ENCODE measurements at places on chromosomes 6 and 20.
A peak's percentile ranks its signal among the peaks of the same experiment; 100 is the strongest.

DNA sequence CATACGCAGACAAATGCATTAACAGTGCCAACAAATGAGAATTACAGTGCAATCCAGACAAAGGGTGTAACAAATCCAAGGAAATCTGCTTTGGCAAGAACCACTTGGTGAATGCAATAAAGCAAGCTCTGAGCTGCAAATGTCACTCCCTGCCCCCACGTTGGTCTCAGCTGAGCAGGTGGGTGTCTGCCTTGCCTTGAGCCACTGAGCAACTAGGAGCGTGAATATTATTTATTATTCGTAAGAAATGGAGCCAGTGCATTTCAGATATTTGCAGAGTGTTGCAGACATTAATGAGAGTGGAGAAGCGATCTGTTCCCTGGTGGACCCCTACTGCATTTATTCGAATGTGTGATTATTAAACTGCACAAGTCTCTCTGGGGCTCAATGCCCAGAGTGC, 36.6 kb upstream of the F13A1 start:
- DNase-seq = no peak

GRCh38 chr6:2810092-2810671, 31.5 kb downstream of the SERPINB1 start:
- DNase-seq = no peak

- DNase-seq = peak; percentile 43
Measured at GRCh38 chr6:98831959-98832283, 2.5 kb upstream of the POU3F2 start.

GRCh38 chr6:131979515-131980337, 28.6 kb upstream of the CCN2 start:
- no peak for DNase-seq

- no peak for DNase-seq
Measured at GRCh38 chr20:49697071-49697470, 16.6 kb downstream of the B4GALT5 start.

DNA sequence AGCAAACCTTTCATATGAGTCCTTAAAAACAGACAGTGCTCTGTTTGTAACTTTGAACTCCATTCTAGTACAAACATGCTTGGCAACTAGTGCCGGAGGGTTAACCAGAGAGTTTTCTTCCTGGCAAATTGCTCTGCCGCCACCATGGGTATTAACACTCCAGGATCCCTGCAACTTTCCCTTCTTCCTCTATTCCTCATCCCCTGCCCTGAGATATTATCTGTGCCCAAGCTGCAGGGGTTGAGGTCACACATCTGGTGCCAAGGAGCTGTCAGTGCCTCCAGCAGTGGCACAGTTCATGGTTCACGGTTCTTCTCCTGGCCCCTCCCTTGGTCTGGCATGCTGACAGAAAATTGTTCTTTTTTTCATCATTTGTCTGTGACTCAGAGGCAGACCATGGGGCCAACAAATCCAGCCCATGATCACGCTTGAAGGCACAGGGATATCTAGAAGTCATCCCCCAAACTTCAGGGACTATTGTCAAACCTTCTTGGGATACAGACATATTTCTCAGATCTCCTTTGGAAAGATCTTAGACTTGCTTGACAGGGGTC, 77.5 kb downstream of the ATXN1 start:
- no peak for DNase-seq

- DNase-seq = no peak
Measured at GRCh38 chr6:96990462-96990861, 65.9 kb downstream of the KLHL32 start.

- no peak for DNase-seq
Measured at GRCh38 chr6:88472851-88473525, 306.8 kb upstream of the CNR1 start.

DNA sequence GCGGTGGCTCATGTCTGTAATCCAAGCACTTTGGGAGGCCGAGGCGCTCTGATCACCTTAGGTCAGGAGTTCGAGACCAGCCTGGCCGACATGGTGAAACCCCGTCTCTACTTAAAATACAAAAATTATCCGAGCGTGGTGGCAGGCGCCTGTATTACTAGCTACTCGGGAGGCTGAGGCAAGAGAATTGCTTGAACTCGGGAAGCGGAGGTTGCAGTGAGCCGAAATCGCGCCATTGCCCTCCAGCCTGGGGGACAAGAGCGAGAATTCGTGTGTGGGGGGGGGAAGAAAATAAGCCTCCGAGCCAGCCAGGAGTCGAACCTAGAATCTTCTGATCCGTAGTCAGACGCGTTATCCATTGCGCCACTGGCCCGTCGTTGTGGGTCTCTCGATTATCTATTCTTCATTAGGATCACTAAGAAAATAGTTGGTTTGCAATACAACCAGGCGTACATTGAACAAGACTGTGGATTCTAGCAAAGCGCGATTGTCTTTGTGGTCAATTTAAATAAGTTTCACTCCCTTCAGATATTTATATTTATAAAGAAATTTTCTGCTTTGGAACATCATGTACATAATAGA, 33.9 kb upstream of the PRSS16 start:
- DNase-seq = no peak

DNA sequence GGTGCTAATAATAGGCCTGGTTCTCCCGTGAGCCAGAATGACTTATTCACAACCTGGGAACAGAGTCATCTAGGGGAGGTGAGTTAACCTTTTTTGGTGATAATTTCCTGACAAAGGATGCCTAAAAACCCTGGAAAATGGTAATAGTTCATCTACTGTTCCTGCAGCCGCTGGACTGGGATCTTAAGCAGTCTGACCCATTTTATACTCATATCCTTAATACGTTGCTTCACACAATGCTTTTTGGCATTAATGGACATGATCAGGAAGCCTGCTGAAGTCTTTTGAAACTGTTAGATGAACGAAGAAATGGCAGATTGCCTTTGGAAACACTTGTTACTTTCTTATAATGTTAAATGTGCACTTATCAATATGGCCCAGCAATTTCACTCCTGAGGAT, 81.9 kb upstream of the BMP2 start:
- DNase-seq = no peak

DNA sequence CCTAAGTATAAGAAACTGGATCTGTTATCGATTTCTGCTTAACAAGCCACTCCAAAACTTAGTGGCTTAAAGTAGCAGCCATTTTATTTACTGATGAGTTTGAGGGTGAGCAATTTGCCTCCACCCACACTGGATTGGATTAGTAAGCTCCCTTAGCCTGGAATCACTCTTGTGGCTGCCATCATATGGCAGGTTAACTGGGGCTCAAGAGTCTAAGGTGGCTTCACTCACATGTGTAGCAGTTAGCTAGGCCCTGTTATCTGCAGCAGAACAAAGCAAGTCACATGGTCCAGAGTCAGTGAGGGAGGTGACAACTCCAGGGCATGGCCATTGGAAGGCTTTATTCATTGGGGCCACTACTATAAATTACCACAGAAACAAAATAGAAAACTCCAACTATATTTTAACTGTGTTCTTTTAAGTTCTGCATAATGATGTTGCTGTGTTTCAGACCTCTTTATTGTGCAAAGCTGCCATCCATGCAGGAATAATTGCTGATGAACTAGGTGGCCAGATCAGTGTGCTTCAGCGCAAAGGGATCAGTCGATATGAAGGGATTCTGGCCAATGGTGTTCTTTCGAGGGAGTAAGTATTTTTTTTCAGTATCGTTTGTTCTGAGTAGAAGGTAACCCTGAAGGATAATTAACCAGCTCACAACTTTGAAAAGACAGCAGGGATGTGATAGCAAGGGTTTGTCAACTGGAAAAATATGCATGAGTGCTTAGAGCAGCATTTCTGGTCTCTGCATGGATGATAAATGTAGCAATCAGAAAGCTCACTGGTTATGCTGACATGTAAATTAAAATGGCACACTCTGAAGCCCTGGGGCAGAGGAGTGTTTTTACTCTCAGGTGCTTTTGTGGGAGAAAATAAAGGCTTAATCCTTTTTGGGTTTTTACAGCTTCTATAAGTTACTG, 49.6 kb downstream of the DCBLD1 start:
- no peak for DNase-seq

- no peak for DNase-seq
Measured at GRCh38 chr6:107061125-107062020, 33.4 kb downstream of the MTRES1 start.

DNA sequence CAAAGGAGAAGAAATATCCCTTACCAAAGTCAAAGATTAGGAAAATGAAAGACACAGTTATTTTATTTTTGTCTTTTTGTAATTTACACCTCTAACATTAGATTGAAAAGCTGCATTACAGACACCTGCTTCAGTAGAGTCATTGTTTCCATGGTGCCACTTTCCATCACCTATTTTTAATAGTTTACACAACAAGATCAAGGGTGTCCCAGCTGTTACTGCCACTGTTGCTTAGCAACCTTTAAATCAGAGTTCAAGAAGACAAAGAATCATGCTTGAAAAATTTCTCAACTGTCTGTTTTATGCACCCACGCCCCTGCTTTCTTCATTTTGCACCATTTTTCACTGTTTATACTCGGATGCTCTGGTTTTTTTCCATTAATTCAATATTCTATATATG, 668.2 kb upstream of the GJE1 start:
- DNase-seq = peak; percentile 89

GRCh38 chr6:21444711-21445260, 148.8 kb upstream of the SOX4 start:
- no peak for DNase-seq

DNA sequence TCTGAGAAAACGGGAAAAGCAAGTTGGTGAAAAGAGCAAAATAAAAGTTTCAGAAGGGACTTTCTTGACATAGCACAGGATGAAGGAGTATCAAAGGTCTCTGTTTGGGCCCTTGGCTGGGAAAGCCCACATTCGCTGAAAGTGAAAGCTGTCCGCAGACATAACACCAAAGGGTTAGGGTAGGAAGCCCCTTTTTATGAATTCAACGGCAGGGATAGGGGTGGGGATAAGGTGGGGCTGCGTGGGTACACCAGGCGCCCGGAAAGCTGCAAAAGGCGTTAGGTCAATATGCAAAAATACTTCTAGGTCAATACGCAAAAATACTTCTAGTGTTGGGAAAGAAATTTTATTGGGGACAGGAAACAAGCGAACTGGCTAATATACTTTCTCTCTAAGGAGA, 135.1 kb downstream of the OR2B2 start:
- DNase-seq = no peak

- peak; percentile 91 for DNase-seq
Measured at GRCh38 chr6:30066577-30067459, at the start of gene PPP1R11. Gene PPP1R11 (plus strand): TSS chr6:30067198. CDS start chr6:30067411, 213 bp downstream.

DNA sequence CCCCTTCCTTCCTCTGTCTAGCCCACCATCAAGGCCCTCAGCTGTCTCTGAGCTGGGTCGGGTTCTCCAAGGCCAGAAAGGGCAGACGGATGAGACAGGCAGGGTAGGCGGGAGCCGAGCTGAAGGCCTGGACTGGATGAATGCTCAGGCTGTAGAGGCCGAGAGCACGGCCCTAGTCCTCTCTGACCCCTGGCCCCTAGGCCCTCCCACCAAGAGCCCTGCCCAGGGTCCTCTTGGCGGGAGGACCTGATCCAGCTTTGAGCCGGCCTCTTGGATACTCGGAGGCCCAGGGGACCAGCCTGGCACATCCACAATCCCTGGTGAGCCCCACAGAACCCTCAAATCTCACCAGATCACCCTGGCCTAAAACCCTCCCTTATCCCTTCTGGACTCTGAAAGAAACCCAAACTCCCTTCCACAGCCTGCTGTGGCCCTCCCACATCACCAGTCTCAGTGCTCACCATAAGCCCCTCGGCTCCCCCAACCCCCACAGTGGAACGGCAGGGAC, 8.2 kb downstream of the ADISSP start:
- no peak for DNase-seq

- no peak for DNase-seq
Measured at GRCh38 chr20:25294459-25295385, 46.8 kb downstream of the PYGB start.

- no peak for DNase-seq
Measured at GRCh38 chr6:148423601-148424270, 81.1 kb downstream of the SASH1 start.

GRCh38 chr20:56653211-56653610, 24.1 kb downstream of the TFAP2C start:
- DNase-seq = no peak

DNA sequence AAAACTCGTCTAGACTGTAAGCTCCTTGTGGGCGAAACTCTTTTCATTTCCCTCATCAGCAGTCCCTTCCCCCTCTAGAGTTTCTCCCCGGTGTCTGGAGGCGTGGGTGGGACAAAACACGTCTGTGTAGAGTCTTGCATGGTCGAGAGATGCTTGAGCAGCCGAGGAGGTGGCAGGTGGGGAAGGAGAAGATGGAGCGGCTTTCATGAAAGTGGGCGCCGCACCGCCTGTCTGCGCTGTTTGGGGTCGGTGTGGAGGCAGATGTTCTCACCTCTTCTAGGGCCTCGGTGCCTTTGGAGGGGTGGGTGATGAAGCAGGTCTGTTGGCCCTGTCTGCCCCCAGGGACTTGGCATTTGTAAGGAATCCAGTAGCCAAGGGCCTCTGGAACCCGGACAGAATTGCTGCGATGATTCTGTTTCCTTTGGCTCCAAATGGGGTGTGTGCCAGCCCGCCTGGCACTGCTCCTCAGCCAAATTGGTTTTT, 1.2 kb downstream of the BRPF3 start:
- no peak for DNase-seq
